Anterior cingulate cortex (tissue), 58 donors: ENCODE measurements at places on chromosomes 1 and 21.

- no peak for DNase-seq
Observed at GRCh38 chr1:165856606-165857005, 29.2 kb downstream of the UCK2 start.

DNA sequence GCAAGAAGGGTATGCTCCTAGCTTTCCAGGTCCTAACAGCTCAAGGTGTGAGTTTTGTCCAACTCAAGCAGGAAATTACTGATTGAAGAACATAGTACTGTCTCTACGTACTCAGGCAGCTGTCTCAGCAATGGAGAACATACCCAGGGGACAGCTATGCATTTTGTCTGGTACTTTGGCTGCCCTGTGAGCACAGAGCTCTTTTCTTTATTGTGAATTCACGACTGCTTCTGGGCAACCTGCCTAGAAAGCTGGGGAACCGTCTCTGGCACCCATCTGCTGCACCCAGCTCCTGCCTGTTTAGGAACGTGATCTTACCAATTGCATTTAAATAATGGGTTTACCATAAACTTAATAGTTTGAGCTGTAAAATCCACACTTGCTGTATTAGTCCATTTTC lies 258.1 kb downstream of the HHAT start:
- DNase-seq: peak; percentile 55

- DNase-seq: no peak
Observed at GRCh38 chr1:225415967-225416745, 11.7 kb downstream of the LBR start.

DNA sequence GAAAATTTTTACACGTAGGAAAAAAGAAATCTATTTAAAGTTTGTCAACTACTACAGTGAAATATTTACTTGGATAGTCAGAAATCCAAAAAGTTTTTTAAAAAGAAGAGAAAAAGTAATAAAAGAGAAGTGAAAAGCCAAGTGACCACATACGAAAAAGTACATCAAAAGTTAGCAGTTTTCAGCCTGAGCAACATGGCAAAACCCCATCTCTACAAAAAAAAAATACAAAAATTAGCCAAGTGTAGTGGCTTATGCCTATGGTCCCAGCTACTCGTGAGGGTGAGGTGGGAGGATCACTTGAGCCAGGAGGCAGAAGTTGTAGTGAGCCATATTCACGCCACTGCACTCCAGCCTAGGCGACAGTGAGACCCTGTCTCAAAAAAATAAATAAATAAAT lies 5.2 kb upstream of the MR1 start:
- no peak for DNase-seq

DNA sequence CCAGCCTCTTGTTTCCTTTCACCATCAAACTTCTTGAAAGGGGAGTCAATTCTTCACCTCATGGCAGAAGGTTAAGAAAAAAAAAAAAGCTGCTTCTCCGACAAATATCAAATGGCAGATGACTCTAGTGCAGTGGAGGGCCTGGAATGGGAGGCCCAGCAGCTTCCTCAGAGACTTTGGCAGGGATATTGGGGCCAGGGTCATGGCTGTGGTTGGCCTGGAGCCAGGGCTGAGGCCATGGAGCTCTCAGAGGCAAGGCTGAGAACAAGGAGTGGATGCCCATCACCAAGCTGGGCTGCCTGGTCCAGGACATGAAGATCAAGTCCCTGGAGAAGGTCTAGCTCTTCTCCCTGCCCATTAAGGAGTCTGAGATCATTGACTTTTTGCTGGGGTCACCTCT lies 18.7 kb downstream of the MTF1 start:
- DNase-seq: no peak

GRCh38 chr1:84121360-84121759 lies 22.7 kb upstream of the PRKACB start:
- no peak for DNase-seq

GRCh38 chr1:31412732-31413404 lies at the start of gene SERINC2:
Gene SERINC2 (plus strand): TSS chr1:31413213. CDS start chr1:31413266, 53 bp downstream.
- DNase-seq: no peak

DNA sequence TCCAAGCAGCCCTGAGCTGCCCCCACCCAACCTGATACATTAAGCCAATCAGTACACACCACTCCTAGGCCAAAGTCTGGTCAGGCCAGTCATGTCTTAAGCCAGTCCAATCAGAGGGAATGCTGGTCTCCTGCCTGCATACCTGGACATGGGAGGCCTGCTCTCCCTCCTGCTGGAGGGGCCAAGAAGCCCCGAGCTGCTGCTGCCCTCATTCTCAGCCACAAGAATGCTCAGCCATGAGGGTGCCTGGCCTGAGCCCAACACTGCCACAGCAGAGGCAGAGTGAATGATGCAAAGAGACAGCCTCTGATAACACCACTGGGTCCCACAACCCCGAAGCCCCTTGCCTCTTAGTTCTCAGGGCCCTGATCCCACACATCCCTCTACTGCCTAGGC lies 23.0 kb downstream of the CHD5 start:
- DNase-seq: no peak

GRCh38 chr1:82455342-82455741 lies 654.6 kb downstream of the ADGRL2 start:
- DNase-seq: no peak

- DNase-seq: no peak
Observed at GRCh38 chr1:94063379-94063778, 57.6 kb downstream of the ABCA4 start.

- DNase-seq: no peak
Observed at GRCh38 chr1:11432526-11432925, 46.4 kb upstream of the DISP3 start.

DNA sequence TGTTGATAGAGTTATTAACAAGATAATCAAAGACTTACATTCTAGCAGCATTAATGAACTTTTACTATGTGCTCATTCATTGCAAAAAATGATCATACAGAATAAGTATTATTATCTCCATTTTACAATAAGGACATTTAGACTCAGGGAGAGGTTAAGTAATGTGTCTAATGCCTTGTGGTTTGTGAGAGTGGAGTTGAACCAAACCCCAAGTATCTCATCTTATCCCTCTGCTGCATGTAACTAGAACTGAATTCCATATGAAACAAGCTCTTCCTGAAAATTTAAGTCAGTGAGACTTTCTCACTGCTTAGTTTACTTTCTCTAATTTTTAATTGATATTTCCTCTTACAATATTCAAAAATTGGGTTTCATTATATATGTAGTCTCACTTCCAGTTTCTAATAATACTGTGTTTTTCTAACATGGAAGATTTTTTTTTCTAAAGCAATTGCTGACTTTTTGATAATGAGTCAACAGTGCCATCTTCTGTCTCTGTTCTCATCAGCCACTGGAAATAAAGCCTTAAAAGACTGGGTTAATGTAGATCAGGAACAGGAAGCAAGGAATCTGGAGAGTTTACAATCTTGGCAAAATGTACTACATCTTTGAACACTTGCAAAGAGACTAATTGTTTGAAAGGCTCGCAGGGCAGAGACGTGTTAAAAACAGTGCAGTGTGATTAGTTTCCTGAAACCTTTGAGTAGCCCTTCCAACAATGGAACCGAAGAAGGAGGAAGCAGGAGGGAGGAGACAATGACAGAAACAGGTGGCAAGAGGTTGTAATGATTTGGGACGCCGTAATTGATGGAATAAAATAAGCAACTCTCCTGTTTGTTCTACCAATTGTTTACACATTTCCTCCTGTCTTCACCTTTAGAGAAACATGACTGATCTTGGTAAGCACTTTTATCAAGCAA lies 567.6 kb downstream of the MRPL39 start:
- no peak for DNase-seq

DNA sequence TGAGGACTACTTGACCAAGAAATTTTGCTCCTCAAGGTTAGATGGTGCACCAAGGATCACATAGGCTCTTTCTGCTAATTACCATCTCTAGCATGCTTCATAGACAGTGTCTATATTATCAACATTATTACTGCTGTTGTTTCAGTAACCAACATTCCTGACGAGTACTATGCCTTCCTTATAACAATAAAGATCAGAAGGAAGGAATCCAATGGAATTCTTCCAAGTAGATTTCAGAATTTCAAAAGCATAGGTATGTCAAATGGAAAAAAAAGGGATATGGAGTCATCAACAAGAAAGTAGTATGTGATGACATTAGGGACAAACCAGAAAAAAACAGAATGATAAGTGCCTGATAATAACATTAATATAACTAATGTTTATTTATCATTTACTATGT lies 39.6 kb upstream of the LPGAT1 start:
- DNase-seq: no peak

DNA sequence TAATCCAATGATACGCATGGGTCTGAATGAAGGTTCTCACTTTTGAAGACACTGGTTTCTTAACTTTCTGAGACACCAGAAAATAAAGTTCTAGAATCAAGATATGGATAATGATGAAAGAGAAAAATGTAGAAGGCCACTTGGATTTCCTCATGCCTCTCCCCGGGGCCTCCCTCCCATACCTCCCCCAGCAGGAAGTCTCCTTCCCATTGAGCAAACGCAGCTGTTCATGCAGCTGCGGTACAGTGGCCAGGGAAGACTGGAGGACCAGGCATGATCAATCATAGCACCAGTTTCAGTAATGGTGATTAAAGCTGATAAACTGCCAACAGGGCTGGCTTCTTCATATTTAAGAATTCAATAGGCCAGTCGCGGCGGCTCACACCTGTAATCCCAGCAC lies 10.9 kb upstream of the UBR4 start:
- DNase-seq: no peak

DNA sequence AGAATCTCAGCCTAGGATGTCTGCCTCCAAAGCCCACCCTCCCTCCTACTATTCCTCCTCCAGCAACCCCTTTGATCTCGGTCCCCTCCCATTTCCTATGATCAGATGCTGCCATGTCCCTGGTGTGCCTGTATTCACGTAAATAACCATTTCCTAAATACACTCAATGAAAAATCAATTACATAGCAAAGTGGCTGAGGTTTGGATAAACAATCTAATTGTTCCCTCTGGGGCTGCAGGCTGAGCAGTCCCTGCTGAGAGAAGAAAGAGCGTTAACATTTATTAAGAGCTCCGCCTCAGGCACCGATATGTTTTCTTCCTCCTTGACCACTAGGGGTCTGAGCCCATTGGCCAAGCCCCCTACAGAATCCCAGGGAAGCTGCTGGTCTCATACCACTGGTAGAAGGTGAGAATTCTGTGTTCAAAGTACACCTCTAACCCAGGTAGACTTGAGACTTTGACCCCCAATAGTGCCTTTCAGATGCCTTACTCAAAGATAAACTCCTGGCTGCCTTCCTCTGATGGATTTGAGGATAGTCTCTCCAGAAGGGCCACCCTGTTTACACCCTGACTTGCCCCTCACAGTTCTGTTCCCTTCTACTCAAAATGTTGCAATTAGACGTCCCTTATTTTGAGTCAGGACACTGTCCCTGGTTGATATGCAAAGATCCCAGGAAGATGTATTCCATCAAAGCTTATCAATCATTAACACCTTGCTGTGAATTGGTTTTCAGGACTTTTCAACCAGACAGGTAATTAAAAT lies 33.9 kb upstream of the CAMK1G start:
- DNase-seq: no peak

GRCh38 chr1:174914991-174915390 lies 84.8 kb upstream of the CACYBP start:
- no peak for DNase-seq

- no peak for DNase-seq
Observed at GRCh38 chr1:152953761-152954160, 6.8 kb downstream of the SPRR5 start.

DNA sequence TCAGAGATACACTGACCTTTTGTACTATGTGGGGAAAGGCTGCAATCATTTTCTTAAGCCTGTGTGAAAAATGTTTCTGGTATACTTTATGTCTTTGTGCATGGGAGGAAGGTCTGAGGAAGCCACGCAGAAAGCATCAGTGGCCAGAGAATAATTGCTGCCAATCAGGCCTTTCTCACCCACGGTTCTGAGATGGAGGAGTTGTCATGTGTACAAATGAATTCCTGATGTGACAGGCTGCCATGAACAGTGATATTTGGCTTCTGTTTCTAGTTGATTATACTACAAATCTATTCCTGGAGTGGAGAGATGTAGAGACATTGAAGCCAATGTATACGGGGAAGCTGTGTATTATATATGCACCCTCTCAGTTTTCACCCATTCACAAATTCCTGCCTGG lies 142.6 kb downstream of the GRIK1 start:
- no peak for DNase-seq

GRCh38 chr1:244904119-244904518 lies 39.8 kb upstream of the HNRNPU start:
- DNase-seq: no peak

GRCh38 chr1:27346991-27347624 lies 5.3 kb downstream of the SYTL1 start:
- DNase-seq: no peak

- DNase-seq: no peak
Observed at GRCh38 chr1:164660775-164661174, 101.8 kb downstream of the PBX1 start.

DNA sequence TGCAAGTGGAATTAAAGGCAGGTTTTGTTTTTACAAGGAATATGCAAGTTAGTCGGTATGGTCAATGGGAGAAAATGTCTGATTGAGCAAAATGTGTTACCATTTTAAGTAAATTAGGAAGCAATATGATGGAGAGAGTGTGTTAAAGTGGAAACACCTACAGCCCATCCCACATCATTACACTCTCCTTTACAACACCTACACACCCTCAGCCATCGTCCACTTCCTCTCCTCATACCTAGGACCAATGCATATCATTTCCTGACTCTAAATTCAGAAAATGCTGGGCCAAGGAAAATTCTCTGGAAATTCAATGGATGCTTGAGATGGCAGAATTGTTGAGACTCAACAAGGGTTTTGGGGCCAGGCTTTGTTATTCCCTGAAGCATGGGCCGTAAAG lies 16.4 kb upstream of the CCDC190 start:
- no peak for DNase-seq
